ENCODE measurements at places on chromosomes 4 and X.

DNA sequence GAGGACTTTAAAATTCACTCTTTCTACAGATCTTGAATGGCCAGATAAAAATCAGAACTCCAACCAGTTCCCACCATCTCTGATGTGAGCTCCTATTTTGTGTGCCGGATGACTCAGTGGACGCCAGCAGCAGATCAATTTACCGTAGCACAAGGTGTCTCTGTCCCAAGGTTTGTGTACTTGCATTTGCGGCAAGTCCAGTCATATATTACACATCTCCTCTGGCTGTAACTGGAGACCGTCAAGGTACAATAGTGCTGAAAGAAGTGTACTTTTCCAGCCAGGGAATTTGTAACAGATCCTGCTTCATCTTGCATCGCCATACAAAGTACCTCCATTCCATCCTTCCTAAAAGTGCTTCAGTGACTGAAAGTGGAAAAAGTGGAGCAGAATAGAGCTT, 108.2 kb upstream of the SORBS2 start:
- DNase-seq, result no peak

DNA sequence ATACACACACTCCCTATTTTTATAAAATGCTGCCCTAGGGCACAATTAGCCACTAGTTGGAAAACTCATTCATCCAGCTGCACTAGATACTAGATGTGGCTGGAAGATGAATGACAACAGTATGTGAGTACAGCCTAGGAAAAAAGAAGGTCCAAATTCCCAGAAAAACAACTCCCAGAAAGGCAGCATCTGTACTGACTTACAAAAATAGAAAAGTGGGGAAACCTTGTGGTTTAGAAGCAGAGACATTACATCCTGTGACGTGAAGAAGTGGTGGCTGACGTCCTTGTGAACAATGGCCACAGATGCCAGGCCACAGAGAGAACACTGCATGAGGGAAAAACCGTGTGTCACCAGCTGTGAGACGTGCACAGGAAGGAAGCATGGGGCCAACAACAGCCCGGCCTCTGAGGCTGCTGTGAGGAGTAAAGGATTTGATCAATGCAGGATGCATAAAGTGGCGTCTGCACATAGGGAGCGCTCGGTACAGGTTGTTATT, 81.2 kb downstream of the SPRY1 start:
- DNase-seq, result peak; percentile 8

GRCh38 chr4:86398187-86398586, 38.3 kb upstream of the MAPK10 start:
- DNase-seq, result no peak

DNA sequence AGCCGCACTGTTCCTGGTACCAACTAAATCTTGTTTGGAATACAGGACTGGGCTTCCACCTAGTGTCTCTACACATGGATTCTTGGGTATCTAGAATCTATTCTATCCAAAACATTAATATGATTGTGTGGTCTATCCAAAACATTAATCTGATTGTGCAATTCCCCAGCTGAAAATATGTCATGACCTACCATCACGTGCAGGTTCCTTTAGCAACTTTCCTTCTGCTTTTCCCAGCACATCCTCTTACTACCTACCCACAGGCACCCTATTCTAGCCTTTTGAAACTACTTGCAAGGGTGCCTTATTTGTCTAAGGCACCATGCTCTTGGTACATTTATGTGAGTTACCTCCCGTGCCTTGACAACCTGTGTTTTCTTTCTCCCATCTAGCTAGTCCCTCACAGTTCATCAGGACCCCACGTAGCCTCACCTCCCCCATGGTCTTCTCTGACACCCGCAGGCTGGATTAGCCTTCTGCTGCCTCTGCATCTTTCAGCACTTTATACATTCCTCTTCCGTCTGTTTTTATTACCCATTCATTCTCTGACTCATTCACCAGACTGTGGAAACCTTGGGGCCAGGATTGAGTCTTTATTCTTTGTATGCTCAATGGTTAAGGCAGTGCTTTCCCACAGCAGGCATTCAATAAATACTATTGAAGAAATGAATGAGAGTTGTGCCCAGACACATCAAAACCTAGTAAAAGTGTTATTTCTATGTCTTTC, 88.8 kb upstream of the FAM9B start:
- DNase-seq, result no peak

GRCh38 chr4:111982089-111982488, 163.2 kb upstream of the FAM241A start:
- no peak for DNase-seq

- no peak for DNase-seq
Observed at GRCh38 chr4:82798168-82799005, at the start of gene SCD5. Gene SCD5, minus strand, starts transcription at chr4:82798796. Its CDS starts 259 bp downstream, at chr4:82798537.

GRCh38 chrX:48957477-48957826, at the start of gene OTUD5:
Gene OTUD5, minus strand, starts transcription at chrX:48957607. Its CDS starts 37 bp downstream, at chrX:48957570.
- peak; percentile 35 for DNase-seq

DNA sequence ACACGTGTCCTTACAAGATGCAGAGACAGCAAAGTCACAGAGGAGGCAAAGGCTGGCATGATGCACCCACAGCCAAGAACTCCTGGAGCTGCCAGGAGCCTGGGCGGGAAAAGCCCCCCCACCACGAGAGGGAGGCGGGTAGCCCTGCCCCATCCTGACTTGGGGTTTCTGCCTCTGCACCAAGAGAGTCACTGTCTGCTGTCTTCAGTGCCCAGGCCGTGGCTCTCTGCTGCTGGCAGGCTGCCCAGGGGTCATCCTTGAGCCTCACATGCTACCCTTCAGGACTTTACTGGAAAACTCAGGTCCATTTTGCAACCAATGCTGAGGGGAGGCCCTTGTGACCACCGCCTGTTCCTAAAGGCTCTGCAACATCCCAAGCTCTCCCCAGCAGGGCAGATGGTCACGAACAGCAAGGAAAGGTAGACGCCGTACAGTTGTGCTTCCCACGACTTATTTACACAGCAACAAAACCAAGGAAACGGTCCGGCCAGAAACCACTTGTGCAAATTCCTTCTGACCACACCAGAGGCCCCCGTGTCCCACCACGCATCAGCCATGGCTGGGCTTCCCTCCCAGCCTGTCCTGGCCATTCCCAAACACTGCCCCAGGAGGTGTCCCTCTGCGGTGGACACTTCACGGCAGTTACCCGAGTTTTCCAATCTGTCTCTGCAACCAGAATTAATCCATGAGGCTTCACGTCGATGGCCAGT, 56.9 kb downstream of the ACOX3 start:
- DNase-seq, result no peak

DNA sequence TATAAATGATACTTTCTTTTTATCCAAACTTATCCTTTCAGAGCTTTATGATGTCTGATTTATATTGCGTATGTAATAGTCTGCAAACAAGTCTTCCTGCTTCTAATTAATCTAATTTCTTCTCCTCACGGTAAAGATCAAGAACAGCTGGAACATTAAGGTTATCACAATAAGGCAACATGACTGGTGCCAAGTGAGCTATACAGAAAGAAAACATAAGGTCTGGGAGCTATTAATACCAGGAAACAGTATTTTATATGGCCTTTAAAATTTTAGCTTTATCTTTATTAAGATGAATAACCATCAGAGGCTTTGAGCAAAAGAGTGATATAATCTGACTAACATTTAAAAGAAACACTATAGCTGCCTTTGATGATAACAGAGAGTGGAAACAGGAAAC, 28.7 kb upstream of the CABS1 start:
- no peak for DNase-seq

- no peak for DNase-seq
Observed at GRCh38 chr4:122548886-122549630, 71.8 kb downstream of the IL21 start.

DNA sequence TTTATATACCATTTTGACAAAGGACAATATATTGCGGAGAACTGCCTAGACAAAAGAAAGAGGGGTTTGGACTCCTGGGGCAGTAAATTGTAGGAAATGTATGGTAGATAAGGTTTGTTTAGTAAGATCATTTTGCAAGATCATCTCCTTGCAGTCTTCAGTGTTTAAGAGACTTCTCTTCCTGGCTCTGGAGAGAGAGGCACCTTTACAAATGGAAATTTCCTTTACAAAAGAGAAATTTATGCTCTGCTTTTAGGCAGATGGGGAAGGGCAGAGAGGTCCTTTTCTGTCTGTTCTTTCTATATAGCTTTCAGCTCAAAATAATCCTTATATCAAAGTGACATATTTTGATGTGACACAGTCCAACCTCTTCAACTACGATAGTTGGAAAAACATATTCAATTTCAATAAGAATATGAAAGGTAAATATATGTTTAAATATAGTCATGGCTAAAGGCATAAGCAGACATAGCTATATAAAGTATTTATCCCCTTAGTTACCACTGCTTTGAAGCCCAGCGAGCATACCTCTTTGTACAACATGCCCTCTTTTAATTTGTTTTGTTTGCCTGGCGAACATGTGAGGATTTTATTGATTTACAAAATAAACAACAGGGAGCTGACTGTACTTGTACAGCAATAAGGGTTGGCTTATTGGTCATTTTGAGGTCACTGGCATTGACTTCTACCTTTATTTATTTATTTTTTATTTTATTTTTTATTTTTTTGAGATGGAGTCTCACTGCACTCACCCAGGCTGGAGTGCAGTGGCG, 65.2 kb downstream of the TRIM2 start:
- no peak for DNase-seq

DNA sequence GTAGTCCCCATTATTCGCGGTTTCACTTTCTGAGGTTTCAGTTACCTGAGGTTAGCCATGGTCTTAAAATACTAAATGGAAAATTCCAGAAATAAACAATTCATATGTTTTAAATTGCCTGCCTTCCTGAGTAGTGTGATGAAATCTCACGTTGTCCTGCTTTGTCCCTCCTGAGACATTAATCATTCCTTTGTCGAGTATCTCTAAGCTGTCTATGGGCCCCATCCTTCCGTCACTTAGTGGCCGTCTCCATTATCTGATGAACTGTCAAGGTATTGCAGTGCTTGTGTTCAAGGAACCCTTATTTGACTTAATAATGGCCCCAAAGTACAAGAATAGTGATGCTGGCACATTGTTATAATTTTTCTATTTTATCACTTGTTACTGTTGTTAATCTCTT, 94.8 kb downstream of the ADGRL3 start:
- no peak for DNase-seq

- DNase-seq, result no peak
Observed at GRCh38 chr4:188300385-188300784, 161.1 kb downstream of the TRIML1 start.

Data from stimulated activated CD8-positive, alpha-beta memory T cell treated with anti-CD3 and anti-CD28 coated beads, Interleukin-4, amount 100 ng/mL, for 4 hours (primary cell).